SK-MEL-5 (cell line): ENCODE measurements at places on chromosomes 11 and 22.

DNA sequence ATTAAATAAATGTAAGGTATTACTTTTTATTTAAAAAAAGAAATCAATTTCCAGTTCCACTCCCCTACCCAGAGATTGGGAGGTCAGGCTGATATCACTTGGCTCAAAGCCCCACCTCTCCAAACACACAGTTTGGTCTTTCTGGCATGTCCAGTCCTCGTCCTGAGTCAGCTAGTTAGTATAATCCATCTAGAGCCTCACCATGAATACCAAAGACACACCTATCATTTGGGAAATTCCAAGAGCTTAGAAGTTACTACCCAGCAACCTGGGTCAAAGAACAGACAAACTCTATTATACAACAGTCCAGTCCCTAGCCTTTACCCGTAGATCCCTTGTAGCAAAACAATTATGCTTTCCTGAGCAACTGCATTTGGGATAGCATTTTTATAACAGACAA, 9.4 kb downstream of the TREH start:
- no peak for DNase-seq

DNA sequence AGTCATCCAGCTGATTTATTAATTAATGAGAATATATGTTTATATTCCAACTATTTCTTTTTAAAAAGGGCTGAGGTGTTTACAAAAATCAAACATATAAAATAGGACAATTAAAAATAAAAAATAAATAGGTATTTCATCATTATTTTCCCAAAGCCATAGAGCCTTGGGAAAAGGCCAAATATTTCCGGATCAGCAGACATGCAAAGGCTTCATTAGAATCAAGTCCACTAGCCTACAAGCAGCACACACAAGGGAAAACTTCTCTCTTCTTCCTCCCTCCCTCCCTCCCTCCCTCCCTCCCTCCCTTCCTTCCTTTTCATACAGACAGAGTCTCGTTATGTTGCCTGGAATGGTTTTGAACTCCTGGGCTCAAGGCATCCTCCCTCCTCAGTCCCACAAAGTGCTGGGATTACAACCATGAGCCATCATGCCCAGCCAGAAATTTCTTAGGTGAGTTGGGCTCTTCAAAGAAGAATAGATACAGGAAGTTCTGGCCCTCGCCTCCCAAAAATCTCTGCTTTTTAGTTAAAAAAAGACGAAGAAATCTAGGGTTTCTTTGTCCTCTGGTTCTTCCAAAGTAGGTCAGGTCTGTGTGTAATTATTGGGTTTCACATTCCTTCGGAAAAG, 121.2 kb downstream of the SIK3 start:
- DNase-seq: no peak

- no peak for DNase-seq
These were observed 23.5 kb downstream of the NFRKB start for GRCh38 chr11:129871914-129872313.

- DNase-seq: no peak
These were observed 5.3 kb upstream of the TYMP start for GRCh38 chr22:50535113-50535512.

DNA sequence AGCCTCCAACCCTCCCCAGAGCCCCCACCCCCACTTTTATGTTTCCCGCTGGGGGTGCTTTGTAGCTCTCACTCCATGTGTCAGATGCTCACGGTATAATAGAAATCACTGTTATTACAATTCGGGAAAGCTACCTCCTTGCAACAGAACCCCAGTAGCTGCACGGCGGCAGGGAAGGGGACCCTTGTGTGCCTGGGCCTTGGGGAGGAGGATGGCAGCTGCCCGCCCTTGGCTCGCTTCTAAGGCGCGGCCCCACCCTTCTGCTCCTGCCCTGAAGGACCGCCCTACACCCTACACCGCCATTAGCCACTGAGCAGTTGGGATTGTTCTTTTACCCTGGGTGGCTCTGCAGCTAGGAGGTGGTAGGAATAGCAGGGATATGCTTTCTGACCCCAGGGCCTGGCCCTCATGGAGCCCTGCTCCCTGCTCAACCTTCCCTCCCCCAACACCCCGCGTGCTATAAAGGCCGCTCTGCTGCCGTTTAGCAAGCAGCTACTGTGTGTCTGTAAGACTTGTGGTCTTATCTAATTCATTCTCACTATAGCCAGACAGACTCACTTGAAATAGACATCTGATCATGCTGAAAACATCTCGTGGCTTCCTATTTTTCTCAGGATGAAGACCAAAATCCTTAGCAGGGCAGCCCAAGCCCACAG, 219.7 kb downstream of the CEP164 start:
- no peak for DNase-seq

- DNase-seq: peak; percentile 68
These were observed 868 bp downstream of the TSPAN18 start for GRCh38 chr11:44727373-44728287.

DNA sequence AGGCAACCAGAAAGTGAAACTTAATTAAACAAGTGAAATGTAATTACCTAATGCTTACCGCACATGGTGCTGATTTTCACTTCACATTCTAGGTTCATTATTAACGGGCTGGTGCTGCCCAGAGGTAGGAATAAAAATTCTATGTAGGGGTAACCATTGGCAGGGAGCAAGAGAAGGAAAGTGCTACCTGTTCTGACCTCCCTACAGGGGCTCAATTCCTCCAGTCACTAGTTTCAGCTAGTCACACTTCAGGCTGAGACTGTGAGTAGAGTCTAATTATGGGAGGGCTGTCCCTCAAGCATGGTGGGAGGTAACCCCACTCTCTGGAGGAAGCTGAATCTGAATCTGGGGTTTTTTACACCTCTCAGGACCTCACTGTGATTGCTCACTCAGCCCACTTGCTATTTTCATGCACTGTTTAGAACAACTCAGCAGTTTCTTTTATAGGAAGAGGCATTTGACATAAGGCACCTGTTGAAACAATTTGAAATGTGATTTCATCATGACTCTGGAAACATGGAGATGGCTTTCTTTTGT, 75.4 kb downstream of the MAML2 start:
- DNase-seq: no peak

- DNase-seq: no peak
These were observed 50.5 kb upstream of the POU2AF2 start for GRCh38 chr11:111194860-111195568.
